ENCODE measurements at places on chromosomes 7 and 10.

GRCh38 chr10:122154031-122154544, 117.0 kb upstream of the BTBD16 start:
- DNase-seq, result no peak

DNA sequence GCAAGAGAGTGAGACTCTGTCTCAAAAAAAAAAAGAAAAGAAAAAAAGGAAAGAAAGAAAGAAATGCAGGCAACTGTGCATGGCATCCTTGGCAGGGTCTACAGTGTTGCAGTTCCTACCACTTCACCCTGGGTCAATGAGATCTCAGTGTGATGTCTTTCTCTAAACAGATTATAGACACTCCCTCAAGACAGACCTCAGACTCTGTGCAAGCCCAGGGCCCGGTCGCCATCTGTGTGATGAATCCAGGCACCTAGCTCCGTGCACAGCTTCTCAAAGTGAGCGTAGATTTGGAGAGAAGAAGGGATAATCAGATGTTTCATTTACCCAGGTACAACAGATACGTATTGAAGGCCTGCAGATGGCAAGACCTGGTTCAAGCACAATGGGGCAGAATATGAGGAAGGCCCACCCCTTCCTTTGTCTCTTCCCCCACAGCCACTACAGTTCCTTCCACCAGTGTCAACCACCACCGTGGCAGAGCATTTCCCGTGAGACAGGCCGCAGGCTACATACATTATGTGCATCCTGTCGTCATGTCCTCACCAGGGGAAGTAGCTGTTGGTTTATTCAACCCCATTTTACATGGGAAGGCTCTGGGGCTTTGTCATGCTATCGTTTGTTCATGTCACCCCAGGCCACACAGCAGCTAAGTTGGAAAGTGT, 471.7 kb upstream of the GALNT17 start:
- no peak for DNase-seq

DNA sequence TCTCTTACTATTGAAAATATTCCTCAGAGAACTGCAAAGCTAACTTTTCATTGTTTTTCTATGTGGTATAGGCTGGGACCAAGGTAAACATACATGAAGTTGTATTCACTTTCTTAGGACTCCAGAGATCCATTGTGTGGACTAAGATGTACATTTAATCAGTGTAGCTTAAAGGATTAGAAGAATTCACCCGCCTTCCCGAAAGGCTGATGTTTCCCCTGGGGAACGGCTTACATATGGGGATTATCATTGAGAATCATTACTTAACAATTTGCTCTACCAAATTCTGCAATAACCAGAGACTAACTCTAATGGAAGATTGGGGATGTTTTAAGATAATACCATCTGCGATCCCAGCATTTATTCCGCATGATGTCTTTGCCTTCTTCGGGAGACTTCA, 257.1 kb upstream of the KIAA1217 start:
- DNase-seq, result no peak

- DNase-seq, result no peak
Observed at GRCh38 chr10:118957966-118958365, 71.5 kb upstream of the NANOS1 start.

GRCh38 chr7:54260941-54261371, 281.2 kb upstream of the VSTM2A start:
- peak; percentile 81 for DNase-seq

GRCh38 chr7:40758590-40758989, 623.8 kb downstream of the SUGCT start:
- DNase-seq, result no peak

- no peak for DNase-seq
Observed at GRCh38 chr10:43228783-43229207, 38.1 kb downstream of the RASGEF1A start.

DNA sequence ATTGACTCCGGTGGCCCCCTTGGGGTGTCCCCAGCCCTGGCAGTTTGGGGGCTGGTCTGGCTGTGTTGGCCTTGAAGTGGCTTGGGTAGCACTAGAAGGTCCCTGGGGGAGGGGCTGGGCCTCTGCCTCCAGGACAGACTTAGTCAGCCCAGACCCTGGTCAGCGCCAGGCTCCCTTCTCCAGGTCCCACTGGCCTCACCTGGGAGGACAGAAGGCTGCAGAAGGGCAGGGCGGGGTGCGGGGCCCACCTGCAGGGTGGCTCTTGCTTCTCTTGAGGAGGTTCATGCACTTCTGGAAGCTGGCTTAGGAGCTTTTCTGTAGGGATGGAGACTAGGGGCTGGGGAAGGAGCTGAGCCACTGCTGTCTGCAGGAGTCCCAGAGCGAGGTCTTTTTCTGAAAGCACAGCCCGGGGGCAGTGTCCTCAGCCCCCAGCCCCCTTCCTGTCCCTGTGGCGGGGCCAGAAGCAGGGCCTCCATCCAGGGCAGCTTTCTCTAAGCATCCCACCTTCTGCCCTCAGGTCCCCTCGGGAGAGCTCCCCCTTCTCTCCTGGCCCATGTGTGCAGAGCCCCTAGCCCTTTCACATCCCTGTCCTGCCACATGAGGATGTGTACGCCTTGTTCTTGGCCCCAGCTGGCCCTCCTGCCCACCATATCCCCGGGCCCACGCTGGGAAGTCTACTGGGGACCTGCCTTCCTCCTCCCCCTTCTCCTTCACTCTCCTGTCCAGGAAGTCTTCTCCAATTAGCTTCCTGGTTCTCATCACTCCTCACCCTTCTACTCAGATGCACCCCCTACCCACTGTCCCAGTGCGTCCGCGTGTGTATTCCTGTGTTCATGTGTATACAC, 11.0 kb downstream of the TBATA start:
- DNase-seq, result no peak

GRCh38 chr10:49652421-49653272, 26.8 kb upstream of the C10orf53 start:
- no peak for DNase-seq

GRCh38 chr10:102555781-102556328, 52.1 kb downstream of the SUFU start:
- peak; percentile 64 for DNase-seq

GRCh38 chr10:10872764-10873163, 144.9 kb upstream of the CELF2 start:
- no peak for DNase-seq

Measured in skeletal muscle cell (primary cell).